ENCODE measurements at places on chromosomes 12 and 14.

DNA sequence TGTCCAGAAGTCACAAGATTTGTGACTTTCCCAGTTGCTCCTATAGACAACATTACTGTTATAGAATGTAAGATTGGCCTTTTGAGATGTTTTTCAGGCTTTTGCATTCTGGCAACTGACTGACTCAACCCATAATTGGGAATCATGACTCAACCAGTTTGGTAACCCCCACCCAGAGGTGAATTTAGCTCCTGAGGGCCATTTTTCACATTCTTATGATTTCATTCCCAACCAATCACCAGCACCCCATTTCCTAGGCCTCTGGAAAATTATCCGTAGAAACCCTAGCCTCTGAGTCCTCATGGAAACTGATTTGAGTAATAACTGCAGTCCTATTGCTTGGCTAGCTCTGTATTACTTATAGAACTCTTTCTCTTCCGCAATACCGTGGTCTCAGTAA lies 626.0 kb upstream of the SEL1L start:
- DNase-seq = no peak

DNA sequence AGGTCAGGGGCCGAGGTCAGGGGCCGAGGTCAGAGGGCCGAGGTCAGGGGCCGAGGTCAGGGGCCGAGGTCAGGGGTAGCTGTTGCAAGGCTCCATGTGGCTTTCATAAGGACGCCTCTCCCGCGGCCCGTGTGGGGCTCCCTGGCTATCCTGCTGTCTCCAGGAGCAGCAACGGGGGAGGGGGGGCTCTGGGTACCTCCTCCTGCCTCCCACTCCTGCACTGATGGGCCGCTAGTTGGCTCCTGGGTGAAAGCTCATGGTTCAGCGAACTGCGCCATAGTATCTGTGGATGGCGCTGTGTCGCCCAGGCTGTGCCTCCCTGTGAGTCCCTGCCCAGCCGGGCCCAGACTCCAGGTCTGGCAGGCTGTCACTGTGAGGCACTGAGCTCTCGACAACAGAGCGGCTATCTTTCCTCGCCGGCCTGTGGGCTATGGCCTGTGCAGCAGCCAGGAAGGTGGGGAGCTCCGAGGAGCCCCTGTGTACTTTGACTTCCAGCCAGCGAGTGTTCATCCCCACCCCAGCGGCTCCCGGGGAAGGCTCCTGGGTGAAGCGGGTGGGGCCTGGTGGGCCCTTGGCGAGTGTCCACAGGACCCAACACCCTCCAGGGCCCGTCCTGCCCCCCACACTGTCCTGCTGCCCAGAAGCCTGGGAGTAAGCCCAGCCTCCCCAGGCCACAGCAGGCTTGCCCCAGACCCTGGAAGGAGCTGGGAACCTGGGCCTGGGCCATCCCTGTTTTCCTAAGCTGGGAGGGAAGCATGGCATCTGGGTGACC lies 8.1 kb downstream of the RFLNA start:
- no peak for DNase-seq

GRCh38 chr14:90759370-90760077 lies 56.7 kb downstream of the TTC7B start:
- DNase-seq = no peak

DNA sequence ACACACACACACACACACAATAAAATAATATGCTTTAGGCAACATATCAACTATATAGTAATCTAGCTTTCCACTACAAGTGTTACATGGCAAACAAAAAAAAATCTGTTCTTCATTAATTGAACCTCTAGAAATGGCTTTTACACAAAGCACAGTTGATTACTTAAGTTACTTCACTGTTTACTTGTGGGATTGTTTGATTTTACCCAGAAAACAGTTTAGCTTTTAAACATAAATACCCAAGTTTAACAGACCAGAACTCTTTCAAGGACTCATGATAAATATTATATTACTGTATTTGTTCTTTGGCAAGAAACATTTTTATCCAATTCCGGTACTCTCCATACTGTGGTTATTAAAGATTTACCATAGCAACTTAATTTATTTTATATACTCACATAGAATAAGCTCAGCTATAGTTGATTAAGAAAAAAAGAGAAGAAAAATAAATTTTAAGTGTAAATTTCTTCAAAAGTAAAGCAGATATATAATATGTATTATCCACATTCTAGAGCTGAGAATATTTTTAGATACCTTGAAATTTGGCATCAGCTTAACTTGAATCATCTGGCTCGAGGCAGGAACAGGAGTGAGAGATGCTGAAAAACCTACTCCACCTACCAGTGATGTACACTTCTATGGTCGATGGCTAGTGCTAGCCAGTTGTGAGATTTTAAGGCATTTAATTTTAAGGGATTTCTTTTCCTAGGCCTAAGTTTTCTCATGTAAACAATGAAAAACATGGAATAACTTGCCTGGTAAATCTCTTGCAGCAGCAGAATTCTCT lies 126.0 kb downstream of the BTG1 start:
- no peak for DNase-seq

GRCh38 chr12:84840356-84840755 lies 72.2 kb downstream of the SLC6A15 start:
- no peak for DNase-seq

DNA sequence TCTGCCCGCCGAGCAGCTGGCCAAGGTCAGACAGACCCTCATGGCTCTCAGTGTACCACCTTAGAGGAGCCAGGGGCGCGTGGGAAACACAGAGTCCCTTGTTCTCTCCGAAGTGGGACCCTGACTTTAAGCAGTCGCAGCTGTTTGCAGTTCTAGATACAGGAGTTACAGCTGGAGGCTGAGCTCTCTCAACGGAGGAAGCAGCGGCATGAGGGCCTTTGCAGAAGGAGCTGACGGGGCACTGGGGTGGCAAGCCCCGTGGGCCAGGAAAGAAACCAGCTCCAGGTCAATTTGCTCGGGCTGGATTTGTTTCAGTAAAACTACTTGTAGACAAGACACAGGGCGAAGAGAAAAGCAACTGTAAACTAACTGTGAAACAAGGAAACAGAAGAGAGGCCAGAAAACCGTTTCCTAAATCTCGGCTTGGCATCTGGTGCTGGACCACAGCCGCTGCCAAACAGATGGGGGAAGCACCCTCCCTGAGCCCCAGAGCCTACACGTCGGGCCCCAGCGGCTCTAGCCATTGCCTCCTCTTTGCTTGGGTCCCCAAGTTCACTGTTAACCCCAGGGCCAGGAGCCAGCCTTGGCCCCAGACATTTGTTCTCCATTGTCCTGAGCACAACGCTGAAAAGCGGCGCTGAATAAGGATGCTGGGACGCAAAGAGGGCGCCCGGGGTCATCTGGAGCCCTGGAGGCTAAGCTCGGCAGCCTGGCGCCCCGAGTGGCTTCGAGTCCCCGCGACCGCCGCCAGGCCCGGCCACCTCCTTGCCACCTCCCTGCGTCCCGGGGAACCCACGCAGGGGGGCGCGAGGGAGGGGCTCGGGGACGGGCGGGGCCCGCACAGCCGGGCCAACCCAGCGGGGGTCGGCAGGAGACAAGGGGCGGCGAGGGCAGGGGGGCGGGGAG lies 914 bp upstream of the PACS2 start:
- DNase-seq = peak; percentile 56

- no peak for DNase-seq
Observed at GRCh38 chr14:86518298-86518697, 988.4 kb downstream of the FLRT2 start.

DNA sequence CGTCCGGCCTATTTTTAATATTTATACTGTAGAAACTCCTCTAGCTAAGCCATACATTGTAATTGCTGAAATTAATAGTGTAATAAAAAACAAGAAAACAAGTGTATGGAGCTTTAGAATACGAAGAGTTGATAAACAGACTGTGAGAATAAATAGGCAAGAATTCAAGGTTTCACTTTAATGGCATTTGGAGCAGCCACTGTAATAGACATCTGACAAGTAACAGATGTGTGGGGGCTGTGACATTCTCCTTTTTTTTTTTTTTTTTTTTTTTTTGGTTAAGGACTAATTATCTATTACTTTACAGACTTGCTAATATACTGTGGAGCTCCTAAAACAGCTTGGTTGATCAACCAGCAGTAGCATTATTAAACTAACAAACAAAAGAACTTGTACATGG lies 42.1 kb upstream of the CFAP54 start:
- no peak for DNase-seq

- DNase-seq = no peak
Observed at GRCh38 chr14:97185186-97185585, 388.0 kb downstream of the VRK1 start.
